NT2/D1 (cell line): ENCODE measurements at places on chromosomes 2 and 18.

GRCh38 chr18:22169011-22169888, at the start of gene GATA6:
TSS of gene GATA6 (plus strand) at chr18:22169589. CDS start at chr18:22171145, 1,556 bp downstream.
- no peak for DNase-seq

- DNase-seq = no peak
Measured at GRCh38 chr2:4832642-4833041, 859.5 kb upstream of the SOX11 start.

GRCh38 chr2:240002983-240003382, 22.2 kb downstream of the NDUFA10 start:
- DNase-seq = no peak

- DNase-seq = no peak
Measured at GRCh38 chr2:233063976-233064411, 3.9 kb downstream of the INPP5D start.

DNA sequence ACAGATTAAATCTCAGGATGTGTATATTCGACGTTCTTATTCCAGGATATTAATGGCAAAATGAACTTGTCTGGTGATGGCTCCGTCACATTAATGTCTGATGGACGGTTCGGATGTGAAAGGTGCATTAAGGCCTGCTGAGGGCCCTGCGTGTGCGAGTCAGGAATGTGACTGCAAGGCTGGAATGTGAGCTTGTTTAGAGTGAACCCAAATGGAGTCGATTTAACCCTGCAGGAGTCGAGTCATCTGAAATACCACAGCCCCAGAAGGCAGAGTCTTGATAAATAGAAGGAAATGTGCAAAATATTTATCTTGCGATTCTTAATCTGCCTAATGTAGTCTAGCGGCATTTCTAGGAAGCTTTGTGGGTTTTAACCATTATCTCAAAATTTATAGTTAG, 44.3 kb downstream of the RDH14 start:
- DNase-seq = no peak

DNA sequence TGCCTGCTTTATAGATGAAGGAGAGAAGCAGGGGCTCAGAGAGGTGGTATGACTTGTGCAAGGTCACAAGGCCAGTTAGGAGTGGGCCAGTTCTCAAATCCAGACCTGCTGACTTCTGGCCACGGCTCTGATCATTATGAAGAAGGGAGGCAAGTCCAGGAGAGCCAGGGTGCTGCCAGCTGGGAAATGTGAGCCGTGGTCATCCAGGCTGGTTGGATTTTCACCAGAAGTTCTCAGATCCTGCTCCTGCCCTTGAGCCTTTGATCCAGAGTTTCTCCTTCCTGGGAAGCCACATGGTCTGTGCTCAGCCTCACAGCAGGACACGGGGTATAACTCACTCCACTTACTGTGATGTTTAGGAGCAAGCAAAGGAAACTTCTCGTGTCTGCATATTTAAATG, 239.9 kb downstream of the KLHL29 start:
- no peak for DNase-seq

- DNase-seq = no peak
Measured at GRCh38 chr2:70930371-70931329, 5.0 kb upstream of the ATP6V1B1 start.

DNA sequence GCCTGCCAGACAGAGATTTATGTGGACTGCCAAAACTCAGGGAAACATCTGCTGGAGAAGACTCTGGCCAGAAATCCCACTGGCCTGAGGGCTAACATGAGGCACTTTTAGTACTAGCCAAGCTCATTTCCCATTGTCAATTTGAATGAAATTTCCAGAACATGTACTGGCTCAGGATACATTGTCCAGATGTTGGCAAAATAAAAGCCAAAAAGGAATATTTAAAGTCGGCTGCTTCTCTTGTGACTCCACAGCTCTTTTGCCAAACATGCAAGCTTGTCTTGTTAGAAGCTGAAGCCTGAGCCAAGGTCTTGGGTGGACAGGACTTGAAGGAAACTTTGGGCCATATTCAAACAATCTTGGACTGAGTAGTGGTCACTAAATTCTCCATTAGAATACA, 215.5 kb downstream of the NCKAP5 start:
- DNase-seq = no peak

DNA sequence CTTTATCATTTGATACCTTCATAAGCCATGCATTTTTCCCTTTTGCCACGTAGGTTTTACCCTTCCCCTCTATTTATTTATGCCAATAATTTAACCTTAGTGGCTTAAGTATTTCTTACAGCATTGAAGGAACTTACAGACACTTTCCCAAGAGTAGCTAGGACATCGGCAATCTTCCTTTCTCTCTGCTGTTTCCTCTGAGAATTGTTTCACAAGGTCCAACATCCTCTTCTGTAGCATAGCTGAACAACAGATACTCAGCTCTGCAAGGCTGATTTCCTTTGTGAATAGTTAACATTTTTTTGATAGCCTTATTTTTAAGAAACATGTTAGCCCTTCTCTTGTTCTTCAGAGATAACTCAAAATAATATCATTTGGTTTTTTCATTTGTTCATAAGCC, 1.1 kb upstream of the GCA start:
- no peak for DNase-seq

DNA sequence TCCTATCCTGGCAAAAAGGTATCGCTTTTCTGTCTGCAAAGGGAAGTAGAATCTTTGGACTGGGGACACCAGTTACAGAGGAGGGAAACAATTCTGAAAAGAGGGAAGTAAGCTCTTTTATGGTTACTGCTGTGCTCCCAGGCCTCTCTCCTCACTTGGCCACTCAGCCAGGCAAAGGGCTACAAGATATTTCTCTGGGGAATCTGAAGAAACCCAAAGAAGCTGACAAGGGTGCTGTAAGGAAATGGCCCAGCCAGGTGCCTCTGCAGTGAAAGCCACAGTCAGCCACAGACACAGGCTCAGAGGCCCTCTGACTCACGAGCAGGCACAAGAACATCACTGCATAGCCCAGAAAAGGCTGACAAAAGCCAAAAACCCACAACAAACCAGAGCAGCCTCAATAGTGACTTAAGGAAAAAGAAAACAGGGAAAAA, 5.8 kb downstream of the HDLBP start:
- DNase-seq = no peak

GRCh38 chr2:88100489-88100858, 27.4 kb downstream of the FABP1 start:
- DNase-seq = no peak

GRCh38 chr2:128736689-128737545, 418.2 kb upstream of the HS6ST1 start:
- peak; percentile 73 for DNase-seq

GRCh38 chr2:149068996-149069888, 30.7 kb downstream of the LYPD6B start:
- no peak for DNase-seq

DNA sequence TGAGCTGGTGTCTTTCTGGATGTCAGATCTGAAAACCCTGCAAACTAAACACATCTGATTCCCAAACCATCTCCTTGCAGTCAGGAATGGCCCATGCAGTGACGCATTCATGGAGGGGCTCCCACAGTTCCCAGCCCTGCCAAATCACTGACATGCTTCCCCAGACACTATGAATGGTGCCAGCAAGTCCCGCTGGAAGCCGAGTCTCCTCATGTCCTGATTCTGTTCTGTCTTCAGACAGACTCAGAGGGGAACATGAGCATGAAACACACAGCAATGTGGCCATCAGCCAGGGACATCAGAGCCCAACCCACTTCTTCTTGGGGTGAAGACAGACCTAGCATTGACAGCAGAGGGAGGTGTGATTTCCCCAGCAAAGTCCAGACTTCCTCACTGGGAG, 83.7 kb downstream of the TTC32 start:
- no peak for DNase-seq

- no peak for DNase-seq
Measured at GRCh38 chr2:24711865-24712264, 81.3 kb downstream of the PTRHD1 start.

DNA sequence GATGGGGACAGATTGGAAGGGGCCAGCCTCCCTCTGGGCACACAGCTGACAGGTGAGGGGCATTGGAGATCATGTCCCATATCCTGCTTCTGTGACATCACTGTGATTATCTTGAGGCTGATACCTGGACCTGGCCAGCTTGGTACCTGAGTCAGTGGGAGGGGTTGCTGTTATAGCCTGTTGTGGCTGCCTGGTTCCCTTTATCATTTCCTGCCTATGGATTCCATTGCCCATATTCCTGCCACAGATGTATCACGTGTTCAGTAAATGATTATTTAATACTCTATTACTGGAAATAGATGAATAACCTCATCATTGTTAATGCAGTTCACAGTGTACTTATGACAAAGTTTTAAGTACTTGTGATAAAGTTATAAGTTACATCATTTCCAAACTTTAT, 7.8 kb upstream of the SCYGR1 start:
- DNase-seq = no peak

DNA sequence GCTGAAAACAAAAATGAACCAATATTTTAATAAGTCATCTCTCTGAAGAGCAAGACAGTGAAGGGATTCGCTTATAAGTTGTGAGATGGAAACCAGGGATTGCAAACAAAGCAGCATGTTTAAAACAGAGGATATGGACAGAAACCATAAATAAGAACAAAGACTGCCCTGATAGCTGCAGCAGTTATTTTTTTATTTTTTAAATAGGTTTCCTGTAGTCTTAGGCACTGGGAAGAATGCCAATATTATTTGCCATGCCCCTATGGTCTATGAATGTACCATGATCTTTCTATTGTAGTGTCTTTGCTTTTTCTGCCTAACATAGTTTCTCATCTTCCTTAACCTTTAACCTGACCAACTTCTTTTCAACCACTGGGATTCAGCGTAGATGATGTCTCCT, 1334.0 kb upstream of the NRXN1 start:
- DNase-seq = no peak

DNA sequence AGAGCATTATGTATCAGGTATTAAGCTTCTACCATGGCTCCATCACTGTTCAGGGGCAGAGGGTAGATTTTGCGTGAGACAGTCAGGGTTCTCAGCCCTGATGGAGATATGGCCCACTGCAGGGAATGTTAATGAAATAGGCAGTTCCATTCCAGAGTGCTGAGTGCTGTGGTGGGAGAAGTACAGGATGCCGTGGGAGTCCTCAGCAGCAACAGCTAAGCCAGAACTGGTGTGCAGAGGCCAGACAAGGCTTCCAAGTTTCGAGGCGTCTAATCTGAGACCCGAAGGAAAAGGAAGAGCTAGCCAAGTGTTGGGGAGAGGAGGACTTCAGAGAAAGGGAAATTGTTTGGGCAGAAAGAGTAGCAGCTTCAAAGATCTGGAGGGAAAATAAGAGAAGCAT, 30.2 kb upstream of the MAPRE2 start:
- DNase-seq = no peak

GRCh38 chr2:164967781-164968228, 12.5 kb upstream of the SLC38A11 start:
- peak; percentile 55 for DNase-seq

DNA sequence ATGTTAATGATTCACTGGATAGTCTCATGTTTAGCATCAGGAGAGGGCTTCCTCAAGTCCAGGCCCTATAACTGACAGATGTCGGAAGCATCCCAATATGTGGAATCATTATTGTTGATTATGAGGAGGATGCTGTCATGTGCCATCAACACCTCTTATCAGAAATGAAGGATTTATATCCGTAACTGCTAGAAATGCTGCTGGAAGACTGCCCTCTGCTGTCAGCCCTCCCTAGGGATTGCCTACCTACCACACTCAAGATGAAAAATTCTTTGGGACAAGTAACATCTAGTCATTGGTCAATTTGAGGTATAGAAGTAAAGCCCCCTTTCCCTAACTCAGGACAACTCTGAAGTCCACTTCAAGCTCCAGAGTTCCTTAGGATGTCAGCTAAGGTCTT, 1166.5 kb upstream of the NXPH2 start:
- no peak for DNase-seq

- no peak for DNase-seq
Measured at GRCh38 chr2:138703242-138703641, 76.9 kb downstream of the NXPH2 start.

DNA sequence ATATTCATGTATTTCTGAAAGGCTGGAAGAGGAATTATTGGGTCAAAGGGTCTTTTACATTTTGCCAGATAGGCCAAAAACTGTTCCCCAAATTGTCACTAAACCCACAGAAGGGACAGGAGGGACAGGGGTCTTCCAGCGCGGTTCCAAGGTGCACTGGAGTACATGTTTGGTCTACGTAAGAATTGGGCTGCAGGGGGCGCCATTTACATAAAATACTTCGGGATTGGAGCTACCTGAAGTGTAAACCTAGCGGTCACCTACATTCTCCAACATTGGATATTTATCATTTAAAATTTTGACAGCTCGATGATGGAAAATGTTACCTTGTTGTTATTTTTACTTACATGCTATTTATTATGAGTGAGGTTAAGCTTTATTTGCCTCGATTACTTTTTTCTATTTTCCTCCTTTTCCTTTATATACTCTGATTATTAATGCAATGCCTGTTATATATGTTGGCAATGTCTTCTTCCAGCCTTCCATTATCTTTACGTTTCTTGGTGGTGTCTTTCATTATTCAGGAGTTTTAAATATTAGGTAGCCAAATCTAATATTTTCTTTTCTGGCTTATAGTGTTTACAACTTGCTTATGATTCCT, 43.0 kb upstream of the RAB6C start:
- no peak for DNase-seq

DNA sequence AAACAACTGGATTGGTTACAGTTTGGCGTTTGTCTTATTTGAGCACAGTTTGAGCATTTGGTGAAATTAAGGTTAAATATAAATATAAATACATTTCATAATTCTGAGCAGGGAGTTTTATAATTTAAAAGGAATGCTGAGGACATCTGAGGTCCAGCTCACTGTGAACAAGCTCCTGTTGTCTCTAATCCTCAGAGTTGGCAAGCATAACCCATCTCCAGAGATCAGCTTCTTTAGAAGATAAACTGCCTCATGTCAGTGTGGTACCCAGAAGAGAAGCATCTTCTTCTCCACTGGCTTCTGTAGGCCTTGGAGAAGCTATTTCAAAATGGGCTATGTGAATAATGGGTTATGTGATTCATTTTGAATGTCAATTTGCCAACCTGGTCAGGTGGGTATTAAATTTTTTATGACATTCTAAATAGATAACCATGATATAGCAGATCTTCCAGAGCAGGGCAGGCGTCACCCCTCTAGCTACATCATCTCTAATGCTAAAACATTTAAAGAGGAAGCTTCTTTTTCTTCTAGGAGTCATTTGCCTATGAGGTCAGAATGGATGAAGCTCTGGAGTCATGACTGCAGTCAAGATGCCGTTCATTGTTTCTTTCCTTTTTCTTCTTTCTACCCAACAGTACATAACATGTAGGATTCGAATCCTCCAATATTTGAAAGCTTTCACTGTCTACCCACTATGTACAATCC, 324.0 kb downstream of the RNF144A start:
- DNase-seq = no peak

DNA sequence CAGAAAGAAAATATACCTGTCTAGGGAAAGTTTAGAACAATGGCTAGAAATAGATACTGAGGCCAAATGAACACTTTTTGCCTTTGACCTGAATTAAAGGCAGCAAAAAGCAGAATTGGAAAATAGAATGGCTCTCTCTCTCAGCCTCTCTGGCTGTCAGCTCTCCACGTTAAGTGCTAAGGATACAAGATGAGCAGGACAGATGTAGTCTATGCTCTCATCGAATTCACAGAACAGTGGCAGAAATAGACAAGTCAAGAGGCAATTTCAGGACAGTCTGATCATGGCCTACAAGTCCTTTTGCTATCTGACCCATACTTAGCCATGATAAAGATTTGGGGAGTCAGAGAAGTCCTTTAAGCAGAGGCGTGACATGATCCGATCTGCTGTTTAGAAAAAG, 120.2 kb upstream of the CREB1 start:
- no peak for DNase-seq
